Caki2 (cell line): ENCODE measurements at places on chromosomes 2 and 18.

GRCh38 chr2:113058998-113059960, at the start of gene IL36RN:
IL36RN (plus strand) TSS chr2:113059198; CDS start chr2:113059439, 241 bp downstream.
- DNase-seq = no peak

DNA sequence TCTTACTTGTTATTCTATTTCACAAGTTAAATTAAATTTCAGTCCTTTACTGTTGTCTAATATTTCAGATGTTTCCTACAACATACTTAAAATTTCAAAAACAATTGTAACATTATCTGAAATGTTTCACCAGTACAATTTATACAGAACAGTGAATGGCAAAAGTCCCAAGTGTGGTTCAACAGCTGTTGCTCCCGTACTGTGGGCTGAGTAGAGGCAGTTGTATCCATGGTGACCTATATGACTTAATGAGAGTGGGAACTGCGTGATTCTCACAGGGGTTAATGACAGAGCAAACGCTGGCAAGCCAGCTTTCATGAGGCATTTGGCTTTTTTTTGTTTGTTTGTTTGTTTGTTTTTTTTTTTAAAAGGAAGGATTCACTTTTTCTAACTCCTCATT, 5.3 kb upstream of the PLCL1 start:
- no peak for DNase-seq

DNA sequence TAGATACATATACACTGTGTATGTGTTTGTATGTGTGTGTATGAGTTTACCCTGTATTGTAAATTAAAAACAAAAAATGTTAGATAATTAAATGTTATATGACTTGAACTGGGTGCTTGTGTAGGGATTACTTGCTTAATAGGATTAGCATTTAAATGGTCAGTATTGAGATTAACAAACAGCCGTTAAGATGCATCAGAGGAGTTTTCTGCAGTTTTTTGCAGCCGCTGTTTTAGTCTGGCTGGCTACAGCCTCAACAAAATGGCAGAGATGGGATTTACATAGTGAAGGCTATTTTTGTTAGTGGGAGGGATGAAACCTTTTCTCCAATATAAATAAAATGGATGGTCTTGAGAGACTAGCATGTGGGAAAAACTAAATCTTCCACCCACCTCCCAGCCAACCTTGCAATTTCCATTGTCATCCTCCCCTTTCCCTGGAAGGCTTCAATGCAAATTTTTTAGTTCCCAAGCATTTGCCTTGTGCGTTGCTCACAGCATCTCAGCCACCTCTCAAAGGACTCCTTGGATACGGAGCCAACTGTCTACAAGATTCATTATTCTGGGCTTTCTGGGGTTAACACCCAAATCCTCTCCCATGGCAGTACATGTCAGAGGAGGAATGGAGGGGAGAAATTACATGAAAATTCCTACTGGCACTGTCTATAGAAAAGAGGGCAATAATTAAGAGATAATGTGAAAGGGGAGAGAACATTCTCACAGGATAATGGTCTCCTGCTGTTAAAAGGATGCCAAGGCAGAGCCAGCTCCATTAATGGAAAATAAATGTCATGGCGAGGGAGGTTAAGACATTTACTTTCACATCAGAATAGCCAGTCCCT, 351.9 kb downstream of the CDH2 start:
- no peak for DNase-seq

DNA sequence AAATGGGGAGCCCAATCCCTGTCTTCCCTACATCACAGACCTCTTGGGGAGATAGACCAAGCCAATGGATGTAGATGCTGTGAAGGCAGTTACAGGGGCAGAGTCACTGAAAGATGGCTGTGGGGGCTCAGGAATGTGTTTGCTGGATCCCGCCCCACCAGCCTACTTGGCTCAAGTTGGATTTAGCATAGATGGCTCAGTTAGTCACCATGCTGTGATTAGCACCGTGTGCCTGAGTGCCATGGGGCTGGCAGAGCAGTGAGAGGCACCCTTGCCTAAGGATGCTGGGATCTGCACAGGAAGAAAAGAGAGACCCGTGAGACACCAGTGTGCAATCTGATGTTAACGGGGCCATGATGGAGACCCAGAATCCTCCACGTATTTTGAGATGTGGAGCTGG, 228.3 kb downstream of the DYSF start:
- DNase-seq = no peak

DNA sequence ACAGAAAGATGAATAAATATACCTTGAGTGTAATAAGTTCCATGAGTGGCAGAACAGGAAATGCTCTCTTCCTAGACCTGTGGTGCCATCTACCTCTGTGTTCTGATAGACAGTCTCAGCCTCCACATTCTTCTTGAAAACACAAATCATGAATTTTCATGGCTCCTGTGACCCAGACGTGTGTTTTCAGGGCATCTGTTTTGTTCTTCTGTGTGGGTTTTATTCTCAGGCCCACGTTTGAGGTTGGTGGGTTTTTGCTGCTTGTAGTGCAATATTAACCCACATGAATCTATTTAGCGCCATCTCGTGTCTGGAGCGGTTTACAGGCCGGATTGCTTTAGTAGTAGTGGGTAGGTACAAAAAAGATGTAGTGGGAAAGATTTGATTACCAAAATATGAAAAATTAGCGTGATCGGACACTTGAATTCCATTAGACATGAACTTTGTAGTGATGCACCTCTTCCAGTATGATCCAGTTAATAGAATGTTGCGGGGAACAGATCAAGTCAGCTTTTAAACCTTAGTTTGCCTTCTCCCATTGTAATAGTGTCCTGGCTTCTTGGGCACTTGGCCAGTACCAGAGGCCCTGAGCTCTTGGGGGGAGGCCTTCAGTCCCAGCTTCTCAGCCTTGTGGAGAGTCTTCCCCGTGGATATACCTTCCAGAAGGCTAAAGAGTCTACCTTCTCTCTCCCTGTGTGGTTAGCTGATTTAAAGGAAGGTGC, 256.5 kb downstream of the TPGS2 start:
- DNase-seq = peak; percentile 43

- no peak for DNase-seq
Observed at GRCh38 chr18:44520981-44521667, 159.6 kb upstream of the SETBP1 start.

DNA sequence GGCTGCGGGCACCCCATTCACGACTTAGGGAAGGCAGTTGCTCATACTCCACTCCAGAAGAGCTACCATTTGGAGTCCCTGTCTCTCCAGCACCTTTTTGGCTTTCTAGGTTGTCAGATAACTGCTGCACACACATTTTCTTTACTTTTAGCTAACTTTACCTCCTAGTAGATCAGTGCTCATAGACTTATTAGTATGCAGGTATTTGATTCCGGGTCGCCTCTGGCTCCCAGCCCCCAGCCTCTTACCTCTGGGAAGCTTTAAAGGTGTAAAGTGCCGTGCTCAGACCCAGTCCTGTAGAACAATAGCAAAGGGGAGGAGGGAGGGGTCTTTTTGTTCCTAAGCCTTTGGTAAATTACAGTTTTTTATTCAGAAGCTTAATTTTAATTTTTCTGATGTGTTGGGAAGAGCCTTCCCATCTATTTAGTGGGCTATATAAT, 102.9 kb downstream of the SPTBN1 start:
- DNase-seq = peak; percentile 33

GRCh38 chr2:176496761-176497160, 227.5 kb downstream of the MTX2 start:
- no peak for DNase-seq

GRCh38 chr2:16900405-16901025, 234.9 kb upstream of the CYRIA start:
- peak; percentile 12 for DNase-seq

DNA sequence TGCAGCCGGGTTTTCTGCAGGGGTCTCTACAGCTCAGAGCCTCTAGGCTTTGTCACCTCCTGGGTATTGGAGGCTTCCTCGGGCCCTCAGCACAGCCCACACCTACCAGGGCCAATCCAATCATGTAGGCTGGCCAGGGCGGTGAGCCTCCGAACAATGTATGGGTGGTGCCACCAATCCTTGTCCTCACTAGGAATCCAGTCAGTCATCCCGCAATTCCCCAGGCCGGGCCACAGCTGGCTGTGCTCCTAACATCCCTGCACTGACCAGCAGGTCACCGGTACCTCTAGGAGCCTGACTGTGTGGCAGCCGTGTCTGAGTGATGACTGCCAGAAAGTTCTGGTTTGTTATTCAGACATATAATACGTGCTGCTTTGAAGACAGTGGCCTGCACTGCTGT, 129.4 kb downstream of the SH3RF3 start:
- DNase-seq = no peak

DNA sequence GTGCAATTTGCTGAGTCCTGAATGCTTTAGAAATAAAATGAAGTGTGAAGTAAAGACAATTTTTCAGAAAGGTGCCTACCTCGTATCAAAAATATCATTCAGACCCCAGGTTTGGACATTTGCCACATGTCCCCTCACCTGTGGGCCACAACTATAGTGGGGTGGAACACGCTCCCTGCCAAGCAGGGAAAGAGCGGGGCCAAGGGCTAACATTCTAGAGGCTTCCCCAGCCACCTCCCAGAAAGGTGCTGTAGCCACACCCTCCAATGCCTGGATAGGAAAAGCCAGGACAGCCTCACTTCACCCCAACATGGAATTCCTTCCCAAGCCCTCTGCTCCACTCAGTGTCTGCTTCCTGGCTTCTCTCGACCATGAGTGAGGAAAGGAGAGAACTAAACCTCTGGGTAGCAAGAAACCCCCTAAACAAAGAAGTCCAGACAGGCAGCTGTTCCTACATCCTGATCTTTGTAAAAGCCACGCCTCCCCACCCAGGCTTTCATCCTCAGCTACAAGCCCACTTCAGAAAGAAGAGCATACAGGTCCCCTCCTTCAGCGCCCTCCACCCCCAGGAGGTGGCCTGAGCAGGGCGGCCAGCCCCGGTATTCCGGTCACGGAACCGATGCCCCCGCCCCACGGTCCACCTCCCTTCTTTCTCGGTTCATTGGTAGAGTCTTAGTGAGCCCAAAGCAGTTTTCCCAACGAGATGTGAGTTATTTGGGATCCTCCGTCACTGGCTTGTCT, 2.1 kb downstream of the COL6A3 start:
- DNase-seq = no peak

DNA sequence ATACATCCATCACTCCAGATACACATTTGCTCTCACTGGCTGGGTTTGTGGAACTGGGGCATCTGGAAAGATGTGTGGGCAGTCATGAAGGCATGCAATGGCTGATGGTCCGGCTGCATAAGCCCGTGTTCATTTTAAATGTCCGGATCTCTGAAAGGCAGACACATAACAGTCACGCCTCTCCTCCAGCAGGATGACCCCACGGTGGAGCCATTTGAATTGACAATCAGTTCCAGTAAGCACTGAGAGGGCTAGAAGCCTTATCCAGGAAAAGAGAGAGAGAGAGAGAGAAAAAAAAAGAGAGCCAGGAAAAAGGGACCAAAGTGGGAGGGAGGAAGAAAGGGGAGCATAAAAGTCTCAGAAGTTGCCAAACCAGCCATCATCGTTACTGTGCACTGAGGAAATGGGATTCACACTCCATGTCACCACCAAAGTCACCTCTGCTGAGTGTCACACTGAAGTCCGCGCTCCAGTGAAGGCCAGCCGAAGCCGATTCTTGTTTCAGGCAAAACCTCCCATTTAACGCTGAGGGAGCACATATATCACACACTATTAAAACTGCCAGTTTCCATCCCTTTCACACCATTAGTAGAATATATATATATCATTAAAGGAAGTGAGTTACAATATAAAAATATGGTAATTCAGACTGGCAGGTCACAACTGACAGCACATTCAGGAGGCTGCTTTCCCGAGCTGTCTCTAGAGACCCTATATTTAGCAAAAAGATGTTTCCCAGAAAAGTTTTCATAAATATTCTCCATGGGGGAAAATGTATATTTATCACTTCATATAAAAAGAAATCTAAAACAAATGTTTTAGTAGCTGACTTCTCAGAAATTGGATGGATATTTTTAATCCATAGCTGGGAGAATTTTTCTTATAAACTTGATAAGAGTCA, 142.0 kb downstream of the ACTR3 start:
- DNase-seq = no peak

GRCh38 chr2:126804347-126804746, 94.3 kb upstream of the TEX51 start:
- DNase-seq = no peak

DNA sequence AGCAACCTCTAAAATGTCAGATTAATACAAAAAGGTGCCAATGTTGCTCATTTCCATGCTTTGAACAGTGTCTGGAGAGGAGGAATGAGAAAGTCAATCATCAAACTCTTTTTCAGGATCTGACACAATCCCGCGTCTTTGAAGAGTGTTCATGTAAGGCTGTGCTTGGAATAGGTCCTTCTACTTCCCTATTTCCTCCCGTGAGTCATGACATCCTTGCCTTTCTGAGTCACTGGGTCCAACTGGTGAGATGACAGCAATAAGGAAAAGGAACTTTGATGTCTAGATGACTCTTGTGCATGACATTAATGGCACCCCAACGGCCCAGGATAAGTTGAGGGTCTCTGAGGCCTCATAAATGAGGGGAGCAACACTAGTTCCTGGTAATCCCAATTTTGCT, 109.0 kb upstream of the CELF4 start:
- no peak for DNase-seq
